ENCODE measurements at places on chromosomes 12 and 14.

- no peak for DNase-seq
These were observed 1.8 kb upstream of the RCOR1 start for GRCh38 chr14:102590667-102591099.

- DNase-seq = no peak
These were observed 13.8 kb downstream of the PLD4 start for GRCh38 chr14:104938436-104938835.

DNA sequence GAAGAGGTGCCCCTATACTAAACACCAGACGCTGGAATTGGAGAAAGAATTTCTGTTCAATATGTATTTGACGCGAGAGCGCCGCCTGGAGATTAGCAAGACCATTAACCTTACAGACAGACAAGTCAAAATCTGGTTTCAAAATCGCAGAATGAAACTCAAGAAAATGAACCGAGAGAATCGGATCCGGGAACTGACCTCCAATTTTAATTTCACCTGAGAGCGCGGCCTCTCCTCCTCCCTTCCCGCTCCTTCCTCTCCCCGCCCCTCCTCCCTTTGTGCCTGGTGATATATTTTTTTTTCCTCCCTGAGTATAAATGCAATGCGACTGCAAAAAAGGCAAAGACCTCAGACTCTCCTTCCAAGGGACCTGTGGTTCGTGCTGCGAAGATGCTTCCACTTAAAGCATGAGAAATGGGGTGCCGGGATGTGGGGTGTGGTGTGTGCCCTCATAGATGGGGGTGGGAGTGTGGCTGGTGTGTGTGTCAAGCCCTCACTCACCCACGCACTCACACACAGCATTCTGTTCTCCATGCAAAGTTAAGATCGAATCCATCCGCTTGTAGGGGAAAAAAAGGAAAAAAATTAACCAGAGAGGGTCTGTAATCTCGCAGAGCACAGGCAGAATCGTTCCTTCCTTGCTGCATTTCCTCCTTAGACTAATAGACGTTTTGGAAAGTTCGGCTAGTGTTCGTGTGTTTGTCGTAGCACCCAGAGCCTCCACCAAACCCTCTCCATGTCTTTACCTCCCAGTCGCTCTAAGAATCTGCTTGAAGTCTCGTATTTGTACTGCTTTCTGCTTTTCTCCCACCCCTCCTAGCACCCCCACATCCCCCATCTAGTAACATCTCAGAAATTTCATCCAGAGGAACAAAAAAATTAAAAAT is 4.5 kb downstream of the HOXC10 start:
- peak; percentile 23 for DNase-seq

- DNase-seq = no peak
These were observed 3.9 kb upstream of the PPP1R1A start for GRCh38 chr12:54592316-54592715.

DNA sequence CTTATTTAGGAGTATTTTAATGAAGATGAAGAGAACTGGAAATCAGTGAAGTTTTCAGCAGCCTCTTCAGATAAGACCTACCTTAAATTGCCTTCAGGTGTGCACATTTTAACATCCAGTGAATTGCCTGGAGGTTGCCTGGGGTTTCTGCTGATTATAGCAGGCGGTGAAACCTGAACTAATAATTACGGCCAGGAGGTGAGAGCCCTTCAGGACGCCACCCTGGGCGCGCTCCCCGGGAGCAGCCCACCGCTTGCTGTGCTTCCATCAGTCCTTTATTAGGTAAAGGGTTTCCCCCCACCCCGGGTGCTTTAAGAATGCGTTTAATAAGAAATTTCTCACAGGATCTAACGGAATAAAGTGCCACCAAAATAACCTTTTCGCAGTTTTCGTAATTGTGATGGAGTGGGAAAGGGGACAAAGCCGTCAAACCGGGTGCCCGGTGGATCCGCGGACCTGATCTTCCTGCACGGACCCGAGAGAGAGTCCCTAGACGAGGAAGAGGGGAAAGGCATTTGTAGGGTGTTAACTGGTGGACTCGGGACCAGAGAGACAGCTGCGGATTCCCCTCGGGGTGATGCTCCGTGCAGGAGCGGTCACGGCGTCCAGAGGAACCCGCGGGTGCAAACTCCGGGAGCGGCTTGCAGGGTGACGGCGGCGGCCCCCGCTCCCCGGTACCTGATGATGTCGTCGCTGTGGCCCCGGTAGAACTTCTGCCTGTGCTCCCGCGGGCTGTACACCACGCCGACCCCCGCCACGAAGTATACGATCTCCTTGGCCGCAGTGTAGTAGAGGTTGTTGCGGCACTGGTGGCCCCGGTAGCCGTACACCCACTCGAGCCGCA is 902 bp downstream of the EML5 start:
- DNase-seq = no peak

GRCh38 chr14:61296719-61297502 is 15.8 kb upstream of the TMEM30B start:
- DNase-seq = peak; percentile 2

DNA sequence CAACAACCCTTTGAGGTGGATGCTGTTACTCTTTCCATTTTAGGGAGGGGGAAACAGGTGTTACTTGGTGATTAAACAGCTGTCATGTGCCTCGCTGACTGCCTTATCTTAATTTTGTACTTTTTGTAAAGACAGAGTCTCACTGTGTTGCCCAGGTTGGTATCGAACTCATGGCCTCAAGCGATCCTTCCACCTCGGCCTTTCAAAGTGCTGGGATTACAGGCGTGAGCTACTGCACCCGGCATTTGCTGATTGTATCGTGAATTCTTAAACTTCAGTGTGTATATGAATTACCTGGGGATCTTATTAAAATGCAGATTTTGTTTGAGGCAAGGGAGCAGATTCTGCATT is 659 bp downstream of the PSMD9 start:
- no peak for DNase-seq
